T-helper 9 cell (primary cell): ENCODE measurements at places on chromosomes 3 and 15.

DNA sequence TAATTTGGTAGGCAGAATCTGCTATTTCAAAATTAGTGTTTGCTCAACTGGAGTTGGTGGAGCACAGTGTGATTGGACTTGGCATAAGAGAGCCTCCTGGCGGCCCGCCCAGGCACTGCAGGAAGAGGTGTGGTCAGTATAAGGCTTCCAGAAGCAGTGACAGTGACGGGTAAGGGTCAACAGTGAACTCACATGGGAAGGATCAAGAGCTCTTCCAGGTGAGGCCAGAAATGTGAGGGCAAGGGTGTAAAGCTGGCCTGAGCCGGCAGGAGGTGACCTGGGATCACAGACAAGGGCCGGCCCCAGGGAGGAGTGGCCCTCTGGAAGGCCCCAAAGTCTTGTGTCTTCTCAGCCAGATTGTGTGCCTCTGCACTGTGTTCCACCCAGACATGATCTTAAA, 93.2 kb upstream of the RNF7 start:
- peak; percentile 54 for DNase-seq

DNA sequence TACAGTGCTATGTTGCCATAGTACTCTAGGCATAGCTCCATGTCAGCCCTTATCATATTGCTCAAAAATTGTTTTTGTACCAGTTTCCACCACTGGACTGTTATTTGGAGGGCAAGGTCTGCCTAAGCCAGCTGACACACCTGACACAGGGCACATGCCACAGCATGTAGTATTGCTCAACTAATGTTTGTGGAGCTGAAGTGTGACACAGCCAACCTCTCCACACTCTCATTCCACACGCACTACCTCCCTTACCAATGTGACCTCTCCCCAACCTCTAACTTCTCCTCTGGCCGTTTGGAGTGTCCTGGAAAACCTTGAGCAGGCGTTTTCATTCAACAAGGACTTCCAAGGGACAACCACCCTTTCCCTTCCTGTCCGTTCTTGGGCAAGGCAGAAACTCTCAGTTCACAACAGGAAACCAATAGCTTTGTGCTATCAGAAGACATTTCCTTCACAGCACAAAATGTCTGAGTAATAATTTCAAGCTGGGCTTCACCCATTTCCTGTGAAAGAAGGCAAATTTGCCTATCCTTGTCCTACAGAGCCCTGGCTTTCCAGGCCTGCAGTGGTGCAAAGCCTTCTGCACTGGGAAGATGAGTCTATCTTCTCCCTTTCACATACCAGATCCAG, 38.4 kb downstream of the TLNRD1 start:
- DNase-seq, result no peak

DNA sequence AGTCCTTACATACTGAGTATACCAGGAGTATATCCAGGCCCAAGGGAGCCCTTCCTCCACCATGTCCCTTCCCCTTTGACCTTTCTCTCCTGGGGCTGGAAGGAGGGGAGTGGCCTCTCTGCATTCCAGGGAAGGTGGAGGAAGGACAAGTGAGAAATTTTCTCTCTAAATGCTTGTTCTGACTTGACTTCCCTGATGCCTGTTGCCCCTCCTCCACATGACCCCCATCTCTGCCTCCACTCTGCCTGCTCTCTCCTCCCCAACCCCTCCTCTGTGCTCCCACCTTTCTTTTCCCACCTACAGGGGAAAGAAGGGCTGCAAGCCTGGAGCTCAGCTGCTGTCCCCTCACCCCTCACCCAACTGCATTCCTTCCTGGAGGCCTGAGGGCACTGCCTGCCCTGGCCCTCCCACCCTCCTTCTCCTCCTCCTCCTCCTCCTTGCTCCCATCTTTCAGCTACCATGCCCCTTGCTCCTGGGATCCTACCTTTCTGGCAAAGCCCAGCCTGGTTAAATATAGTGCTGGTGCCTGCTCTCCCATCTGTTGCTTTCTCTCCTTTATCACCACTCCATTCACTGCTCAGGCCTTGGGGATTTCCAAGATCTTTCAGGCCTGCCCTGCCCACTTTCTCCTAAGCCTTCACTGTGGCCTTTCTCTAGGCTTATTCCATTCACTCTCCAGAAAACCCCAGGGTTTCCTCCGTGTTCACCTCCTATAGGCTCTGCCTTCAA, 8.5 kb upstream of the DAG1 start:
- no peak for DNase-seq

DNA sequence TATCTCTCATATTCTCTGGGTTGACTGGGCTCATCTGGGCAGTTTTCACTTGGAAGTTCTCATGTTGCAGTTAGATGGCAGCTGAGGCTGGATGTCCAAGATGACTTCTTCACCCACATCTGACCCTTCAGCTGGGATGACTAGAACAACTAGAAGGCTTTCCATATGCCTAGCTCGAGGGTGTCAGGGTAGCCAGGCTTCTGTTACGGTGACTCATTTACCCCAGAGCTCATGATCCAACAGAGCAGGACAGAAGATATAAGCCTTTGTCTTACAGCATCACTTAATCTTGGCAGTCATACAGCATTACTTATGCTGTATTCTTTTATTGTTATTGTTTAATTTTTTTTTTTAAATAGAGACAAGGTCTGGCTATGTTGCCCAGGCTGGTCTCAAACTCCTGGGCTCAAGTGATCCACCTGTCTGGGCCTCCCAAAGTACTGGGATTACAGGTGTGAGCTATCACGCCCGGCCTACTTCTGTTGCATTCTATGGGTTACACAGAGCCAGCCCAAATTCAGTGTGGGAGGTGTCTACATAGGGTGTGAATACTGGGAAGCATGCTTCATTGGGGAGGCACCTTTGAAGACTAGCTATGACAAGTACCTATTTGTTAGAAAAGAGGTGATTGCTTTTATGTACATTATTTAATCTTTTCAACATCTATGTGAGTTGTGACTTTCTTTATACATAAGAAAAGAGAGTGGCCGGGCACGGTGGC, 10.7 kb downstream of the HMCES start:
- no peak for DNase-seq

DNA sequence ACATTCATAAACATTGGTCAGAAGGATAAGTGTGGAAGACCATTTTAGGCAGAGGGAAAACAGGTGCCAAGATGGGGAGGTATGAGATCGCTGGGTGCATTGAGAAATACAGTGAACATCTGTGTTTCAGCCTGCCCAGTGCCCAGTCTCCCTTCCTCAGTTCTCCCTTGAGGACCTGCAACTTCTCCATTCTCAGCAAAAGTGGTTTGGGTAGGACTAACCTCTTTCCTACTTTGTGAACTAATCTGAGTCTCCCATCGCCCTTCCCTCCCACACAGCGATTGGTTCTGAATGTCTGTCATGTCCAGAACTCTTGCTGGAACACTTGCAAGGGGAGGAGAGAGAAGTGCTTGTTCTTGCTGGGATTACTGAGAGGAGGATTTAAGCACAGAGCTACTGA, 10.9 kb upstream of the CCNL1 start:
- DNase-seq, result no peak
